NCI-H446 treated with DMSO at 0.1 percent for 48 hours (cell line): ENCODE measurements at places on chromosomes 3 and 15.
A peak's percentile ranks its signal among the peaks of the same experiment; 100 is the strongest.

GRCh38 chr15:60913900-60914299, 315.2 kb downstream of the RORA start:
- DNase-seq = no peak

GRCh38 chr3:99874237-99875002, 56.8 kb downstream of the CMSS1 start:
- no peak for DNase-seq

GRCh38 chr3:53892286-53892637, 603 bp upstream of the SELENOK start:
- DNase-seq = no peak

DNA sequence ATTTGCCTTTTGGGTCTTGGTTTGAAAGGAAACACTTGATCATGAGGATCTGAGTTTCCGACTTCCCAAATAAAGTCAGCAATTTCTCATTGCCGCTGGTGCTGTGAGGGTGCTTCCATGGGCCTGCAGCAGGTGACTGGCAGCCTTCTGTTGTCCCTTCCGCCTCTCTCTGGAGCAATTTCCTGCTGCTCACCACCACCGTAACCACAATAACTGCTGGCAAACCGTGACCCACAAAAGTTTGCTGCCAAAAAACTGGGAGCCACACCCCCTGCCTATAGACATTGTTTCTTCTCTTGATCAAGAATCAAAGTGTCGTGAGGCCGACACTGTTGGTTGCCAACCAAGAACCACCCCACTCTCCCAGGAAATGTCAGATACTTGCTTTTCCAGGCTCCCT, 164.0 kb downstream of the NR2F2 start:
- DNase-seq = no peak

GRCh38 chr3:53775018-53775417, 71.2 kb downstream of the CHDH start:
- DNase-seq = no peak

GRCh38 chr15:72358650-72359171, 17.1 kb downstream of the HEXA start:
- DNase-seq = no peak

- no peak for DNase-seq
Observed at GRCh38 chr15:29795610-29796009, 26.7 kb downstream of the TJP1 start.

GRCh38 chr3:124995460-124995994, 60.3 kb downstream of the HEG1 start:
- peak; percentile 24 for DNase-seq

- DNase-seq = no peak
Observed at GRCh38 chr3:24741506-24741905, 246.9 kb upstream of the THRB start.

DNA sequence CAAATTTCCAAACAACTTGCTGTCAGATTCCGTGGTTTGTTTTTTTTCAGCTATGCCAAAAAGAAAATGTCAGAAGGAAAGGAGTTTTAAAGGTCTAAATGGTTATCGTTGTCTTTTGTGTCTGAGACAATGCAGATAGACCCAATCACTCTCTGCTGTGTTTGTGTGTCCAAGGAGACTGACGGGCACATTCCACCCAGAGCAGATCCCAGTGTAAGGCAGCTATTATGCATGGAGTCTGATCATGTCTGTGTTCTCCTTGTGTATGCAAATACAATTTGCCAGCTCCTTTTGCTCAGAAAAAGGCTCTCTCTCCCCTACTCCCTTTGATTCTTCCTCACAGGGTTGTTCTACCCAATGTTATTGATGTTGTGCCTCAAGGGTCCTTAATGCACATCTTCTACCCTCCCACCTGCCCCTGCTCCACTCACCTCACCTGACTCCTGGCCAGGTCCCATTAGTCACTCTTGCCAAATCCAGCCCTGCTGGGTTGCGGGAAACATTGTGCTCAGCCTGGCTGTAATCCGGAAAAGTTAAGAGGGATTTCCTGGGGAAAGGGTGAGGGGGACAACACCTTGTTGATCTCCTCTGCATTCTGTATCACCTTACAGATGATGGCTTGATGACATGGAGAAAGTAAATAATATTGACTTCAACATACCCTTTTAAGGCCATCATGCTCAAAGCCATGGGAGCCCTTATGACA, 61.0 kb downstream of the OTOL1 start:
- DNase-seq = no peak

GRCh38 chr3:137525471-137525870, 238.6 kb upstream of the SOX14 start:
- no peak for DNase-seq

DNA sequence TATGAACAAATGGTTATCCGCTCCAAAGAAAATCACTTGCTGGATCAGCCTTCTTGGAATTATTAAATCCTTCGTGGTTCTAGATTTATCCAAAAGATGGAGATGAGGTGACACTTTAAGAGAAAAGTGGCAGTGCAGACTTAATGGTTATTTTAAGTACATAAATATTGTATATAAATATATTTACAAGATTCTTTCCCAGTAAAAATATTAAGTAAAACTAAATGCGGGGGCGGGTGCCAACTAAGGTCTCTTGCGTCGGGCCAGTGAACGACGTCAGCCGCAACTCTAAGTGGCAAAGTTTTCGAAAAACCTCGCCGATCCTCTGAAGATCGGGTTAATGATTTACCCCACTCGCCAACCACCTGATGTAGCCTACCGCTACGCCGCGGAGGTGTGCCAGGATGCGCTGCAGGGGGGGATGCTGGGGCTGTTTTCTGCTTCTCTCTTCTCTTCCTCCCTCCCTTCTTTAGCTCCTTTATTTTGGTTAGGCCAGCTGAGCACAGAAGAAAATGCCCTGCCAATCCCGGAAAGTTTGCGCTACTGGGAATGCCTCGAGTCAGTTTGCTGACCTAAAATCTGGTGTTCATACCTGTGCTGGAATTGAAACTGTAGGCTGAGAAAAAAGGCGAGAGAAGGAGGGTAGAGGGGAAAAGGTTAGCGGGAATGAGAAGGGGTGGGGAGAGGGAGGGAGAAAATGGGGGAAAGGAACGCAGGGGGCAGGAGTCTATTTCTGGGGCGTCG, 7.6 kb upstream of the FOXB1 start:
- DNase-seq = no peak
